H54 (cell line): ENCODE measurements at places on chromosomes 7 and 10.

- DNase-seq: no peak
These were observed 330.8 kb downstream of the DPP6 start for GRCh38 chr7:154383045-154383444.

DNA sequence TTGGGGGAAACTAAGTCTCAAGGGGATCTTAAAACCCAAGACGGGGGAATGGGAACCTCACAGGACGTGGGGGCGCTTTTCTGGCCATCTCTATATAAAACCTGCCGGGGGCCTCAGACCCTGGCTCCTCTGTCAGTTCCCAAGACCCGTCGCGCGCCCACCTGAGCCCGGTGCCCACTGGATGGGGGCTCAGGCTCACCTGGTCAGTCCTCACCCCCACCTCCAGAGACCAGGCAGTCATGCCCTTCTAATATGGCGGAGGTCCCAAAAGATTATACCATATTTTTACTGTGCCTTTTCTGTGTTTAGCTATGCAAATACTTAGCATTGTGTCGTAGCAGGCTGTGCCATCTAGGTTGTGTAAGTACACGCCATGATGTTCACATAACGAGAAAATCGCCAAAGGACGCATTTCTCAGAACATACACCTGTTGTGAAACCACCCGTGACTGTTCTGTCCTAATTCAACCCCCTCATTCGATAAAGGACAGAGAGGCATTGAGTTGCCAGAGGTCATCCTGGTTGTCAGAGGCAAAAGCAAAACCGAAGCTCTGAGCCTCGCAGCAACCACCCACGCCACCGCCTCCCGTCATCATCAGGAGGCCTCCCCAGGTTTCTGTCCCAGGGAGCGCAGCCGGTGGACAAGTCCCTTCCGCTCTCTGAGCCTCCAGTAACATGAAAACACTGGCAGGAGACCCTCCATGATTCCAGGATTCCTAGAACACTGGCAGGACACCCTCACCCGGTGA lies 28.9 kb downstream of the OAT start:
- DNase-seq: no peak

GRCh38 chr7:150801242-150801945 lies 825 bp downstream of the TMEM176A start:
- no peak for DNase-seq

- no peak for DNase-seq
These were observed 5.8 kb downstream of the RASGEF1A start for GRCh38 chr10:43260911-43261577.

DNA sequence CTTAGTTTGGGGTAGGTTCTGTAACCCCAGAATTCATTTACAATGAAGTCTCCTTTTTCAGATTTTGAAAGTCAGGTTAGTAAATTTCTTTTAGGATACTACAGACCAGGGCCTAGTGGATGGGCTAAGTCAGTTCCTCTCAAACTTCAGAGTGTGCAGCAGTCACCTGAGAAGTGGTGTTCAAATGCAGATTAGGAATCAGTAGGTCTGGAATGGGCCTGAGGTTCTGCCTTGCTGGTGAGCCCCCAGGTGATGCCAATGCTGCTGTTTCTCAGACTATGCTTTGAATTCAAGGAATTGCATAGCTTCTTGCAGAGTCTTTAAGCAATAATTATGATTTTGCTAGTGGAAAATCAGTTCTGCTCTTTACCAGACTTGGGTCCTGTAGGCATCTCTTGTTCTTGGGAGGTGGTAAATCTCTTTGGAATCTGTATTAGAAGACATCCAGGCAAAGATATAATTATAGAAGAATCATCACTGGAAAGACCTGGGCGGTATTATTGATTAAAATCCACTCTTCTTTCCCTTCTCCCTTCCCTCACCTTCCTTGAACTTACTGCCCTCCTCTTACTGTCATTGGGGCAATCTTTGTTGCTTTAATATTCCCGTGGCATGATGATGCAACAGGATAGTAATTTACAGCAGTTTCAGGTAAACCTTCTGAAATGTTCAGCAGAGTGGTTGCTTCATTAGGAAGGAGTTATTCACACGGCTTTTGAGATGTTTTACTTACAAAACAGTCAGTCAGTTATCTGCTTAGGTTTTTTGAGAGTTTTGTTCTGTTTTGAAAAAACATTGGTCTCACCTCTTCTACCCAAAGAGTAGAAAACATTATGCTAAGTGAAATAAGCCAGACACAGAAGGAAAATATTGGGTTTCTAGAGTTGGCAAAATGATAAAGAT lies 87.2 kb downstream of the NRF1 start:
- no peak for DNase-seq

DNA sequence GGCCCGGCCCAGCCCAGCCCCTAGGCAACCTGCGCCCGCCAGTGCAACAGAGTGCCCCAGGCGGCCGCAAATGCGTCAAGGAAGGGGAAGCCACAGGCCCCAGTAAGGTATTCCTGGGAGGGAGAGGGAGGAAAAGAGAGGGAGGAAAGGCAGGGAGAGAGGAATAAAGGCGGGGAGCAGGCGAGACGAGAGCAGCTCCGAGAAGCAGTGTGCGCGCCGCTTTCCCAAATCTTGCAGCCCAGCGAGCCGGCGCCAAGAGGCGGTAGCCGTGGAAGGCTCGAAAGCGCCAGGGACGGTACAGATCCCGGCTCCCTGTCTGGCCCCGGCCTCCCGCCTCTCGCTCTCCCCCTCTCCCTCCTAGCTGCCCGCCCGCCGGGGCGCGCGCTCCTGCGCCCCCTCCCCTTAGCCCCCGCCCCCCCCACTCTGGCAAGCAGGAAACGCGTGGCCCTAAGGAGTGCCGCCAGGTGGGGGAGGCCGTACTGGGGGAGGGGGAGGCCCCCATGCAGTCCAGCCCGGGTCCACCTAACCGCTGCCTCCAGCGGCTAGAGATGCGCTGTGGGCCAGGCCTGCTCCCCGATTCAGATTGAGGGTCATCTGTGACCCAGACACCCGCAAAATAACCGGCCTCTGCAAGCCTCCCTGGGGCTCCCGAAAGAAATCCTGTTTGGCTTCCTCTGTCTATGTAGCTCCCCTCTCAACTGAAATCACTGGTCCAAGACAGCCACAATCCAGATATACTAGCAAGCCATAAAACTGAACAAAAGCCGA lies 4.3 kb downstream of the HOXA10 start:
- no peak for DNase-seq

DNA sequence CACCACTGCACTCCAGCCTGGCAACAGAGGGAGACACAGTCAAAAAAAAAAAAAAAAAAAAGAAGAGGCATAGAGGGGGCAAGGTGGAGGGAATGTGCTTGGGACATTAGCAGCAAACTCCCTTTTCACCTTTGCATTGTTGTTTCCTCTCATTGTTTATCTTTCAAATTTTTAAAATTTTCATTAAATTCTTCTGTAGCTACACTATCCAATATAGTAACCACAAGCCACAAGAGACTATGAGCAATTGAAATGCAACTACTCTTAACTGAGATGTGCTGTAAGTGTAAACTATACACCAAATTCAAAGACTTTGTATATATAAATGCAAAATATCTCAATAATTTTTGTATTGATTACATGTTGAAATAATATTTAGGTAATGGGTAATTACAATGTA lies 43.4 kb downstream of the EBLN1 start:
- DNase-seq: no peak
